Hippocampal formation (tissue), 2 donors: ENCODE measurements at places on chromosomes 1 and 21.

- no peak for DNase-seq
Measured at GRCh38 chr1:49297783-49298182, 521.1 kb upstream of the BEND5 start.

DNA sequence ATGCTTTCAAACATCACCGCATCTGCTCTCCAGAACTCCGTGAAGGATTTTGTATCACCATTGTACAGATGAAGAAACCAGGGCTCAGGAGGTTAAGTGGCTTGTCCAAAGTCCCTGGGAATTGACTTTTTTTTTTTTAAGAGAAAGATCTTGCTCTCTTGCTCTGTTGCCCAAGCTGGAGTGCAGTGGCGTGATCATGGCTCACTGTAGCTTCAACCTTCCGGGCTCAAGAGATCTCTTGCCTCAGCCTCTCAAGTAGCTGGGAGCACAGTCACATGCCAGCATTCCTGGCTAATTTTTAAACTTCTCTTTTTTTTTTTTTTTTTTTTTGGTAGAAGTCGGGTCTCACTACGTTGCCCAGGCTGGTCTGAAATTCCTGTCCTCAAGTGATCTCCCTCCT is 6.9 kb upstream of the TAS1R2 start:
- no peak for DNase-seq

DNA sequence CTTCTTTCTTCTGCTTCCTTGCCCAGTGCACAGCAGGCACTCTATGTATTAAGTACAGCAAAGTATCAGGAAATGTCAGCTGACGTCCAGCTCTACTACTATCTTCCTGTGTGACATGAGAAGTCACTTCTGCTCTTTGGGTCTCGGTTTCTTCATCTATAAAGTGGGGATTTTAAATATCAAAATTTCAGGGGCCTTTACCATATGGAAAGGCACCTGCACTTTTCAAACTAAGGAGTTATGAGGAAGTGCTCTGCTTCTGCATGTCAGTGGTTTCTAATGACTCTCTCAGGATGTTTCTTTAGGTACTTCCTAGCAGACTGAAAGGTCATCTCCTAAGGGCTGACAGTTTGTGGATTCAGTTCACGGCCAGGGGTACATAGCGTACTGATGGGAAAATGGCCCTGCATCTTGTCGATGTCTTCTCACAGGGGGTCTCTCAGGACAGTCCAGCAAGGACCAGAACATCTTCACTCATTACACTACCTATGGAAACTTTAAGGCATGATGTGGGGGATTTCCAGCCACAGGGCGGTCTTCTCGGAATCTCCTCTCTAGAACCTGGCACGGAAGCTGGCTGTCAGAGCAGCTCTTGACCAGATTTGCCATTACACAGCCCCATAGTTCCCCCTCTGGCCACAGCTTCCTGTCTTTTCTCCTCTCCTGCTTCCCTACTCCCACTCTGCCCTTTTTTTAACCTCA is 42.0 kb upstream of the MTF1 start:
- DNase-seq: no peak

GRCh38 chr1:197736685-197737084 is 38.6 kb downstream of the DENND1B start:
- DNase-seq: no peak

DNA sequence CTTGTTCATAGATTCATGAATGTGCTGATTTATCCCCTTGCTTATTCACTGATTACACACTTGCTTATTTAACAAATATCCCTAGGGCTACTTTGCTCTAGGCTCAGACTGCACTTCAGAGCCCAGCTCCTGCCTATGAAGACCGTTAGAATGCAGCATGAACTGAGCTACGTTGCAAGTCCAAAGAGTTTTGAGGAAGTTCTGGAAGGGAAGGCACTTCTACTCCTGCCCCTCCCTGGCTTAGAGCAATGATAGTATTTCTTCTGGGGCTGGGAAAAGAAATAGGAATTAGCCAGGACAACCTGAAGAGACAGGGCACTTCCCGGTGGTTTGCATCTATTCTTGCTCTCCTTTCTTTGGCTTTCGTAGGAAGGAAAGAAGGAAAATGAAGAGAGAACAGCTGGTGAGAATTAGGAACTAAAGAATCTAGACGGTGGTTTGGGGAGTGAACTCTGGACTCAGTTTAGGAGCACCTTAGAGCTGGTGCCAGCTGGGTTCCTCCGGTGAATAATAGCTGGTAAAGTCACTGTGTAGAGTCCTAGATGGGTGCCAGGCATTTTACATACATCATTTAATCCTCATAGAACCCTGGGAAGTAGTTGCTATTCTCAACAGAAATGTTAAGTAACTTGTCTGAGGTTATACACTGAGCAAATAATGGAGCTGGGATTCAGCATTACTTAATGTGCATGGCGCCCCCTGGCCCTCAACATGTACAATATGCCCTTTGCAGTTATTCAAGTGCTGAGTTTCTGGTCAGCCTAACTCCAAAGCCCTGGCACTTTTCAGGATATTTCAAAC is 65.9 kb downstream of the NDUFS5 start:
- DNase-seq: peak; percentile 39

DNA sequence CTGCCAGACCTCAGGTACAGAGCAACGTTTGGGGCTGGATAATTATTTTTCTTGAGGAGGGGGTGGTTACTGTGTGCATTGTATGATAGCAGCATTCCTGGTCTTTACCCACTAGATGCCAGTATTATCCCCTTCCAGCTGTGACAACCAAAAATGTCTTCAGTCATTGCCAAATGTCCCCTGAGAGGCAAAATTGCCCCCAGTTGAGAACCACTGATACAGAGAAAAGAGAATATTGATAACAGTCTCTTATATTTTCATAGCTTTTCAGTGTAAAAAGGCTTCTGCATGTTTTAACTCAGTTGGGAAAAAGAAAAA is 51.8 kb upstream of the SYT14 start:
- DNase-seq: no peak

DNA sequence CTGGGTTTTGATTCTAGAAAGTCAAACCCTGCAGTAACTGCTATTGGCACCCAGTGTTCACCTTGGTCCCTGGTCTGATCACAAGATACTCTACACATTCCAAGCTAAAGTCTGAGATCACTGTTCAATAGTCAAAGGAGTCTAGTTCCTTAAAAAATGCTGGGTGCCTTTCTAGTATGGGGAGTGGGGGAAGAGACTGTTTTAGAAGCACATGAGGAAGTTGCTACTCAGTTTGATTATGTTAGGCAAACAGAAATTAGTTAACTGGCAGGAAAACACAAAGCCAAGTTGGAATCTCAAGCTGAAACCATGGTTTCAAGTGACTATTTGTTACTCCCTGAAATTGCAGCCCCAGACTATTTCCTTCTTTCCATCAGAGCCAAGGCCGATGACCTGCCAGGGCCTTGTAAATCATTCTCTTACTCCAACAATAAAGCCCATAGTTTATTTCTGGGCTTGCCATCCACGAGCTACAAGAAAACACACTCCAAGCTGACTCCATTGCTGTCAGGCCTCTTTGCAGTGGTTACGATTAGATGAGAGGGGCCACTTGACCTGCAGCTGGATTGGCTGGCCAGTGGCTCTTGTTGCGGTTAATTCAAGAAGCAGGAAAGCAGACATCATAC is 21.1 kb upstream of the VTCN1 start:
- DNase-seq: no peak

- DNase-seq: no peak
Measured at GRCh38 chr1:14516974-14517840, 81.3 kb upstream of the KAZN start.

- DNase-seq: no peak
Measured at GRCh38 chr1:212498283-212499040, 65.7 kb downstream of the NENF start.

- DNase-seq: no peak
Measured at GRCh38 chr1:6795661-6796060, 10.4 kb downstream of the CAMTA1 start.

- DNase-seq: no peak
Measured at GRCh38 chr1:170133766-170134495, 11.8 kb upstream of the NTMT2 start.

DNA sequence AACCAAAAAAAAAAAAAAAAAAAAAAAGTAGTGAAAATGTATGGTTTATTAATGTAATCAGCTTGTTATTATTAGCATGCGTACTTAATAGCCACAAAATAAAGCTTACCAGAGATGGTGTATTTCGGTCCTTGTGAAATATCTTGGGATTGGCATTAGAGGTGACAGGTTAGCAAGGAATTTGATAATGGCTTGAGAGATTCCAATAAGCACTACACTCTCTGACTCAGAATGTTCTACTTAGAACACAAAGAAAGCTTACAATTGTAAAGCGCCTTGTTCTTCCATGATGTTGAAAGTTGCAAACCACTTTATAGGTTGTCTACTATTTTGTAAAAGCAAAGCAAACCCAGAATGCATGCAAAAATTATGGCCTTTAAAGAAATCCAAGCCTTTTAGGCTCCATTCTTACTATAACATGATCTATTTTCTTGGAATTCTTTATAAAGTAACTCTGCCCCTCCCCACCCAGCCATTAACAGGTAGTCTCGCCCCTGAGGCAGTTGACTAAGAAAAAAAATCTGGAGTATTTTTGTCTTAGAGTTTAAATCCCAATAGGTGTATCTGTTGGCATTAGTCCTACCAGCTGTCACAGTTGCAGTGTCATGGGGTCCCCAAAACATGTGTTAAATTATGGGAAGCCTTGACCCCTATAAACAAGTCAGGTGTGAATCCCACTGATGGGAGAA is 129.2 kb downstream of the DHRS3 start:
- no peak for DNase-seq

DNA sequence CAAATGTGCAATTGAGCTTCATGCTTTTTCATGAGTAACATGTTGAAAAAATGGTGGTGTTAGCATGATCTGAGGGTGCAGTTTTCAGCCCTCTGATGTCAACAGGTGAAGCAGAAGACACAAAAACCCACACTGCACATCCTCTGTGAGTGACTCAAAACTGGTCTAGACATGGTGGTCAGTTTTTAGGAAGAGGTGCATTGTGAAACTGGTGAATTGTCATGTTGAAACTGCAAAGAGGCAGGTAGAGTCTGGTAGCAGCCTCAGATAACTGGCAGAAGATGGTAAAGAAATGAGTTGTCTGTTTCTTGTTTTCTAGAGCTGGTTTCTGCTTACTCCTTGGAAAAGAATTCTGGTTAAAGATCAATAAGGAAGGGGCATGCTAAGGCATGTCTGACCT is 97.3 kb upstream of the HMCN1 start:
- DNase-seq: no peak

- no peak for DNase-seq
Measured at GRCh38 chr1:221693087-221693486, 48.8 kb downstream of the DUSP10 start.

DNA sequence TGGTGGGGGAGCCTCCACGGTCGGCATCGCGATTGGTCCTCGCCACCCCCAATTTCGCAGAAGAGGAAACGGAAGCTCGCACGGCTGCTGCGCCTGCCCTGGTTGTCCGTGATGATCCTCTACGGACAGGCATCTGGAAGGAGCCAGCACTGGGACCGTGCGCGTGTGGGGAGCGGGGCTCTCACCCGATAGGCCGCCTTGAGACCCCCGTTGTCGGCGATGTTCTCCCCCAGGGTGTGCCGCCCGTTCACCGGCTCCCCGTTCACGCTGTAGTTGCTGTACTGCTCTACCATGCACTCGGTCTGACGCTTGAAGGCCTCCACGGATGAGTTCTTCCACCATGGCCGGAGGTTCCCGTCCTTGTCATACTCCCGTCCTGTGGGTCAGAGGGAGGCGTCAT is 48.4 kb upstream of the EIF4G3 start:
- DNase-seq: no peak

GRCh38 chr1:39943471-39944290 is 11.3 kb upstream of the MFSD2A start:
- no peak for DNase-seq

GRCh38 chr1:82015444-82015843 is 214.7 kb downstream of the ADGRL2 start:
- DNase-seq: no peak

- no peak for DNase-seq
Measured at GRCh38 chr1:184633785-184634184, 120.9 kb downstream of the EDEM3 start.

DNA sequence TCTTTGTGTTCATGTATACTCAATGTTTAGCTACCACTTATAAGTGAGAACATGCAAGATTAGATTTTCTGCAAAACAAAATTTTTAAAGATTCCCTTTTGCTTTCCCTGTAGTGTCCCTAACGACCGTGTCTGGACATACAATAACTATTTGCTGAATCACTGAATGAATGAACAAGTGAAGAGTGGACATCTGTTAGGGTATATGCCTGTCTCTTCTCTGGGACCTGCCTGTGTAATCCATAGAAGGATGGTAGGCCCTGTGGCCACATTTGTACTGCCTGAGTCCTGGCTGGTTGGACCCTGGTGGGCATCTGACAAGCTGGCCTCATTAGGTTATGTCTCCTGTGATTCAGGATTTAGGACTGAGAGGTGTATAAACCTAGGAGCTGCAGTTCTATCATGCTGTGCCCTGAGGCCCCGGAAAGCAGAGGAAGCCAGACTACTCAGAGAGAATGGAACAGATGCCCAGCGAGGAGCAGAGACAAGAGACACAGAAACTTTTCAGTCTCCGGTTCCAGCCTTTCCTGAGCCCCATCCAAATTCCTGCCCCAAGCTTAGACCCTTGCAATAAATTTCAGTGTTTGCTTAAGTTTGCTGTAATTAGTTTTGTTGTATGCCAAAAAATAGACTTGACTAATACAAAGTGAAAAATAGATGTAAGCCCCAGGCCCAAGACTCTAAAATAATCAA is 7.5 kb upstream of the NCF2 start:
- DNase-seq: no peak

GRCh38 chr1:21267191-21268077 is 22.8 kb downstream of the ECE1 start:
- DNase-seq: no peak

- no peak for DNase-seq
Measured at GRCh38 chr1:67721112-67721511, 36.1 kb downstream of the GADD45A start.

- DNase-seq: no peak
Measured at GRCh38 chr1:15765495-15766194, 7.0 kb downstream of the FBLIM1 start.

GRCh38 chr1:238710697-238711096 is 675.7 kb upstream of the CHRM3 start:
- no peak for DNase-seq

GRCh38 chr1:176444286-176444685 is 18.7 kb upstream of the PAPPA2 start:
- DNase-seq: no peak

DNA sequence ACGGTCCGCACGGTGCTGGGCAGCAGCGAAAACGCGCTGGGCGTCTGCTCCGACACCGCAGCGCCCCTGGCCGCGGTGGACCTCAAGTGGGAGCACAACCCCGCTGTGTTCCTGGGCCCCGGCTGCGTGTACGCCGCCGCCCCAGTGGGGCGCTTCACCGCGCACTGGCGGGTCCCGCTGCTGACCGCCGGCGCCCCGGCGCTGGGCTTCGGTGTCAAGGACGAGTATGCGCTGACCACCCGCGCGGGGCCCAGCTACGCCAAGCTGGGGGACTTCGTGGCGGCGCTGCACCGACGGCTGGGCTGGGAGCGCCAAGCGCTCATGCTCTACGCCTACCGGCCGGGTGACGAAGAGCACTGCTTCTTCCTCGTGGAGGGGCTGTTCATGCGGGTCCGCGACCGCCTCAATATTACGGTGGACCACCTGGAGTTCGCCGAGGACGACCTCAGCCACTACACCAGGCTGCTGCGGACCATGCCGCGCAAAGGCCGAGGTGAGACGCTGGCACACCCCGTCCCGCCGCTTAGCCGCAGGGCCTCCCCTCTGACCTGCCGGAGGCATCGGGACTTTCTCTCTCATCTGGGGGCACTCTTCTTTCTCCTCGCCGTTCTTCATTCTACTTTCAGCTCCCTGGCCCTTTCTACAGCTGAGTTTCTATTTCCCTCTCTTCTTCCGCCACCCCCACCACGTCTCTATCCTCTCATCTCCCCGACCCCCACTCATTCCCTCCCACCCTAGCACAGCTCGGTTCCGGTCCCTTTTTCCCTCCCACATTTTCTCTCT is 1.0 kb downstream of the NPR1 start:
- DNase-seq: no peak

GRCh38 chr1:46367072-46367471 is 26.5 kb downstream of the NSUN4 start:
- no peak for DNase-seq
